ENCODE measurements at places on chromosomes 16 and 17.
A peak's percentile ranks its signal among the peaks of the same experiment; 100 is the strongest.

- DNase-seq: no peak
Measured at GRCh38 chr17:31660684-31661083, 198.4 kb downstream of the COPRS start.

DNA sequence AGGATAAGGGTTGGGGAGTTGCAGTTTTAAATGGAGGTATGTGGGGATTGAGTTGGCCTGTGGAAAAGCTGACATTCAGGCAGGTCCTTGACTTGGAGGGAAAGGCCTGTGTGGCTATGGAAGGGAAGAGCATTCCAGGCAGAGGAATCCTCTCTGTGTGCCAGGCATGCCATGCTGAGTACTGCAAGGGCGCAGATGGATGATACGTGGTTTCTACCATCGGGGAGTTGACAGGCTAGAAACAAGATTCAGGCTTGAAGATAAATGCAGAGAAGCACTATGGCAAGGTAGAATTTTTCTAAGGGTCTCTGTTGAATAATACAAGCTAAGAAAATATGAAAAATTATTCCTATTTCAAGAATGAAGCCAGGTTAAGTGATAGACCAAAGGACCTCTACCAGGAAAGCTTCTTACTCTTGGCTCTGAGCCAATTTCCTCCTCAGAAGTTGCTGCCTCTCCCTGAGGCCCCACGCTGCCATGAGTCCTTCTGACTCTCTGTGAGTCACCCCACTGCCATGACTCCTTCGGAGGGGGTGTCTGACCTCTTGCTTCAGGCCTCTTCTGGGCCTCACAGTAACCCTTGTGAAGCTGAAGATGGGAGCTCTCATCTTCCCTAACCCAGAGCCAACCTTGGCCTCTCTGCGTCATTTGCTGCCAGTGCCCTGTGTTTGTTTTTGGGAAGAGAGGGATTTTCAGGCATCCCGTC, 75.8 kb downstream of the WNT3 start:
- DNase-seq: no peak

- peak; percentile 12 for DNase-seq
Measured at GRCh38 chr17:43545383-43545632, 832 bp downstream of the ETV4 start.

GRCh38 chr17:5610956-5611355, 26.6 kb upstream of the NLRP1 start:
- DNase-seq: no peak

DNA sequence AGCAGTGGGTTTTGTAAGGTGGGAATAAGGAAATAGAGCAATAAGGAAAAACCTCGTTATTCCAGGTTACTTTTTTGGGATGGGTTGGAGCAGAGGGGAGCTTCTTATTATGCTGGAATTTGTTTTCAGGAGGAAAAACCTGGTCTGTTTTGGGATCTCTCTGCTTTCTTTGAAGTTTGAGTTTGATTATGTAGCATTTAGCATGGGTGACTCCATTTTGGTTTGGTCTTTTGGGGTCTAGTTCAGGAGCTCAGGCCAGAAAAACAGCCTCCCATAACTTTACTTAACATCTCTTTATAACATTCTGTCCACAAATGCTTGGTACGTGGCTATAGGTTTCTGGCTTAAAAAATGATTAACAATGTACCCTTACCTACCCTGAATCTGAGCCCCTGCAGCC, 8.5 kb upstream of the ZG16 start:
- no peak for DNase-seq

Data from T-helper 2 cell (primary cell).